ENCODE measurements at places on chromosomes 4 and X.
A peak's percentile ranks its signal among the peaks of the same experiment; 100 is the strongest.

DNA sequence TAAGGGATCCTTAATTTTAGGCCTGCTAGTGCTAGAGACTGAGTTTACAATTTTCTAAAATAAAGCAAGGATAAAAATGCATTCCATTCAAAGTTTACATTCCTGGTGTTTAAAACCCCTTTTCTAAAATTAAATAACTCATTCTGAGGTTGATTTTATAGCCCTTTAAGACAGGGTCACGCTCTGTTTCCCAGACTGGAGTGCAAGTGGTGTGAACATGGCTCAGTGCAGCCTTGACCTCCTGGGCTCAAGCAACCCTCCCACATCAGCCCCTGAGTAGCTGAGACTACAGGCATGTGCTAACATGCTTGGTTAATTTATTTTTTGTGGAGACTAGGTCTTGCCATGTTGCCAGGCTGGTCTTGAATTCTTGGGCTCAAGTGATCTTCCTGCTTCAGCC is 6.8 kb upstream of the CDKL2 start:
- DNase-seq, result no peak

GRCh38 chr4:81472281-81473182 is 825 bp upstream of the RASGEF1B start:
- DNase-seq, result no peak

DNA sequence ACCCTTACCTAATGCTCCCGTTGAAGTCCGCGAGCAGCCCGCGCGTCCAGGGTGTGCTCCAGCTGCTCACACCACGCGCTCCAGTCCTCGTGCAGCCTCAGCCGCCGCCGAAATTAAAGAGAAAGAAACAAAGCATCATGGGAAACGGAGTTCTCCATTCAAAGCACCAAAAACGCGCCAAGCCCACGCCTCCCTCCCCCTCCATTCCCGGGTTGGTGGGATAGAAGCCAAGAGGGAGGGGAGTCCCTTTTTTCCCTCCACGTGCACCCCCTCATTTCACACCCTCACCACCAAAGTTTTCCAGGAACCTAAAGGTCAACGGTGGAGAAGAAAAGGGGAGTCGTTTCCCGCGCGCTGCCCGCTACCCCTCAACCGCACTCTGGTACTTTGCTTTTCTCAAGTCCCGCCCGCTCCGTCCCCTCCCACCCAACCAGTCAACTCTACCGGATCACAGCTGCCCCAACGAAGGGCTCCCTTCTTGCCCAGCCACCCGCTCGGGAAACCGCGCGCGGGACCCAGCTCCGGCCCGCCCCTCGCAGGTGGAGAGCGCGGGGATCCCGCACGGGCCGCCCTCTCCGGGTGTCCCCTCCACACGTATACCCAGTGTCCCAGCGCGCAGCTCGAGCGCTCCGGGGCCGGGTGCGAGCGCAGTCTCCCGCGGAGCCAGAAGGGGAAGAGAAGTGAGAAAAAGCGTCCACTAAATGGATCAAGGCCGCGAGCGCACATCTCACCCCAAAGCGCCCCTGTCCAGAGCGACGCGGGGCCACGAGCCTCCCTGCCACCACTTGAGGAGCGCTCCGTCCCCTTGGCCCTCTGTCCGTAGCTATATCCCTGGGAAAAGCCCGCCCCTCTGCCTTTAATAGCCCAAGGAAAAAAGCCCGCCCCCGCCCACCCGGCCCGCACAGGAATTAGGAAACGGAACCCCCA is 65.1 kb upstream of the CCDC160 start:
- DNase-seq, result no peak

GRCh38 chrX:112643721-112644120 is 36.0 kb downstream of the LHFPL1 start:
- DNase-seq, result no peak

GRCh38 chr4:726235-726787 is 20.7 kb downstream of the PCGF3 start:
- DNase-seq, result no peak

DNA sequence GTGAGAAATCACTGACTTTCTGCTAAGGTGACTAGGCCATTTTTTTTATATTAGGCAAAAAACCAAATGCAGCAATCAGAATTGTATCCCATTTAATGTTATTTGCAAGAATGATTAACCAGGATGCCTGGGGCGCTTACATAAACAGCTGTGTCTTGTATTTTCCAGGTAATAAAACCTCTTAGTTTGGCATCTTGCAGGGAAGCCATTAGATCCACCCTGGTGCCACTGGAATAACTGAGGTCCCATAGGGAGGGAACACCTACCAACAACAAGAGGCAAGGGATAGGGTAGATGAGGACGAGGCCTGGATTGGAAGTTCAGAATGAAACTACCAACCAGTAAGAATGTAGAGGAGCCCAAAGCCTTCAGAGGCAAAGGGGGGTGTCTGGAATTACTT is 288.3 kb downstream of the ARHGAP24 start:
- DNase-seq, result no peak

DNA sequence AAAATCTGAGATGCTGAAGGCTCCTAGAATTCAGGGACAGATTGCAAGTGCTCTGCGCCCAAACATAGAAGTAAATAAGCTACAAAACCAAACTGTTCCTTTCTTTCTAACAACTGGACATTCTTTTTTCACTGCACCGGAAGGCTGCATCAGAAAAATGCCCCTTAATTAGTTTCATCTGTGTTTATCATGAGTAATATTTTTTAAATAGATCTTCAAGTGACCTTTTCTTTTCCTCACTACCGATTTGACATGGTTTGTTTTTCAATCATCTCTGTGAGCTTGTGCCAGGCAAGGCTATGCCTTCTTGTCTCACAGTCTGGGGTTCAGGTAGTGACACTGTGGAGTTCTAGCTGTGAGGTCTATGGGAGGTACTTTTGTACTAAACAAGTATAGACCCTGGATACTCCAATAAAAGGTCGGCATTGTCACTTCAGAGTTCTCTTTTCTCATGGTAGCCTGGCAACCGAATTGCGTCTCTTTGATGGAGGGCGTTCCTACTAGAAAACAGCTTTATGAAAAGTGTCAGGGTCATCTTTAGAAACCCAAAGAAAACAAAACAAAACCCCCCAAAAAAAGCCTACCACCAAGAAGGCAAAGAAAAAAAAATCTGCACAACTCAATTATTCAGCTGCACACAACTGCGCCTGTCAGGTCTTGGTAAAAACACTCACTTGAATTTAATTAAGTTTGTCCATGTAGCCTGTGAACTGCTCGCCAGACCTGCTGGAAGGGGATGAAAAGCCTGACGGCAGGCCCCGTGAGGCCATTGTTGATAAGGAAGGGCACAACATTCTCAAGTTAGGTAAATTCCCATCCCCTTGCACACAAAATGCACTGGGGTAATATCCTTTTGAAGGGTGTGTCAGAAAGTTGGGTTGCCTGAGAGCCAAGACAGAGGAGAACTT is 22.8 kb upstream of the ADAMTS3 start:
- DNase-seq, result no peak

GRCh38 chr4:43411226-43411625 is 518.7 kb downstream of the GRXCR1 start:
- DNase-seq, result no peak

DNA sequence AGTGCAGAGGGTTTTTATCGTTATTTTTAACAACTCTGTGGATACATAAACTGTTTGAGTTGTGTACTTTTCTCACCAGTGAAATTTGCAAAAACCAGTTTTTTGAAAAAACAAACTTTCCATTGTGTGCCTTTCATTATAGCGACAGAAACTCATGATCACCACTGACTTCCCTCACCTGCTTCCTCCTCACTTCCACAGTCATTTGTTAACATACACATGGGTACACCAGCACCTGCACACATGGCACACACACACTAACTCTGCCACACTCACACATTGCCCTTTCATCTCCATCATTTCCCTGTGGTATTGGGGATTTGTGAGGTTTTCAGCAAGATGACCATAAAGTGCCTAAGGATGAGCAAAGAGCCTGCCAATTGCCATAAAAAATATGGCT is 20.6 kb downstream of the CLDN22 start:
- DNase-seq, result no peak

DNA sequence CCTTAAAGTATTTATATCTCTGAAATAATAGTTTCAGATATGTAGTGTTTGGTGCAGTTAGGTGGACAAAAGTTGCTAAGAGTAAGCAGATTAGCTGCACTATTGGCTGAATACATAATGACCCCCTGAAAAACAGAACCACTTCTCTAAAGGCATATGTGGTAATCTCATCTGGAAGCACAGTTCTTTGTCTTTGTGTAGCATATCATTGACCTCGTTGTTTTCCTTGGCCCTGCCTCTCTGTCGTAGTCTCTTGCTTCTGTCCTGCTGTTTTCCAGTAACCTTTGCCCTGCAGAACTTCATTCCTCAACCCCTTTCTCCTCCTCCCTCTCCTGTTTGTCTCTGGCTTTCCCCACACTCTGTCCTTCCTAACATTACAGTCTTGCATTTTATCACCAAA is 41.4 kb downstream of the JADE3 start:
- no peak for DNase-seq

GRCh38 chrX:72347366-72347765 is 41.7 kb upstream of the CITED1 start:
- DNase-seq, result no peak

DNA sequence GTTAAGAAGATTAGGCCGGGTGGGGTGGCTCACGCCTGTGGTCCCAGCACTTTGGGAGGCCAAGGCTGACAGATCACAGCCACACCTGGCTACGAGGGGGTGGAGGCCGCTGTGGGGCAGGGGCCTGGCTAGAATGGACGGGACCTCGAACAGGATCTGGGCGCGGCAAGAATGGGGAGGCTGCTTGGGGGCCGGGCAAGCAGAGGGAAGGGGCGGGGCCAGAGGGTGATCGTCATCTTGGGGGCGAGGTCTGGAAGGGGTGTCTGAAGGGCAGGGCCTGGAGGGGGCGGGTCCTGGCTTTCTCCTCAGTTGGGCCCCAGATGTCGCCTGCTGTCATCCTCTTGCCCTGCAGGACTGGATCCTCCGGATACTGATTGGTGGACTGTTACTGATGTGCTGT is 57.3 kb upstream of the ENPEP start:
- no peak for DNase-seq

GRCh38 chrX:77346859-77347258 is 100.3 kb upstream of the FGF16 start:
- DNase-seq, result no peak

- no peak for DNase-seq
Measured at GRCh38 chr4:184286358-184286757, 68.7 kb upstream of the ENPP6 start.

- DNase-seq, result peak; percentile 32
Measured at GRCh38 chr4:142126890-142127497, 490.6 kb downstream of the IL15 start.

- DNase-seq, result no peak
Measured at GRCh38 chrX:80817002-80817401, 7.3 kb upstream of the BRWD3 start.

DNA sequence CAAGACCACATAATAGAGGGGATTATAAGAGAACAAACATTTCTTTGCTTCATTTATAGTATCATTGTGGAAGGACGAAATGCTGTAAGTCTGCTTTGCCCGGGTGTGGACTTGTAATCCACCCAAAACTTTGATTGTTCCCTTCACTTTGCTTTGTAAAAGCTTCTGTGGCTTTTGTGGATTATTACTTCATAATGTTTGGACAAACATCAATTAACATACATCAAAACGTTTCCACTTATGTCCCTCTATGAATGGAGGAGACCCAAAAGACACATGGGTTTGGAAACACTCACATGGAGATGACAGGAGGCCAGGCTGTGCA is 415.4 kb downstream of the SPRY1 start:
- no peak for DNase-seq

DNA sequence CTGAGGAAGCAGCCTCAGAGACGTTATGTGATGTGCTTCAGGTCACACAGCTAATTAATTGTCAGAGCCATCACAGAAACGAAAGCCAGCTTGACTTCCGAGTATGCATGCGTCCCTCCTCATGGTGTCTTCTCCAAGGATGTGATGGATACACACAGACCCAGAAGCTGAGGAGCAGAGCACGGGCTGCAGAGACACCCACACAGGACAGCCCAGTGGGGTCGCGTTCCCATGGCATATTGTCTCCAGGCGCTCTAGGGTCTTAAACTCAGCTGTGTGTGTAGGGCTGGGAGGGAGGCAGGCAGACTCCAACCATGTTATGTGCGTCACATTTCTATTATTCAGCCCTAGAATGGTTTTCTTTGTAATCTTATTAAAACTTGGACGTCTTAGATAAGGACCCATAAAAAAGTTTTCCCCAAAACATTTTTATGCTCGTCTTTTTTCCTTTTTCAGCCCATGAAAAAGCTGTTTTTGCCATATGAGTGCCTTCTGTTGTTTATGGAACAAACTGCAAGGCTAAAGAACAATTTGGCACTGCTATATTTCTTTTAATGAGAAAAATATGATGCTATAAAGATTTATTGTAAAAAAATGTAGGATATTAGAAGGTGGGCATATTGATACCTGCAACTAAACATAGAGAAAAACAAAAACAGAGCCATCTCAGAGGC is 48.5 kb downstream of the TENM3 start:
- DNase-seq, result no peak

GRCh38 chrX:45760187-45760742 is 559.6 kb upstream of the DIPK2B start:
- DNase-seq, result no peak

DNA sequence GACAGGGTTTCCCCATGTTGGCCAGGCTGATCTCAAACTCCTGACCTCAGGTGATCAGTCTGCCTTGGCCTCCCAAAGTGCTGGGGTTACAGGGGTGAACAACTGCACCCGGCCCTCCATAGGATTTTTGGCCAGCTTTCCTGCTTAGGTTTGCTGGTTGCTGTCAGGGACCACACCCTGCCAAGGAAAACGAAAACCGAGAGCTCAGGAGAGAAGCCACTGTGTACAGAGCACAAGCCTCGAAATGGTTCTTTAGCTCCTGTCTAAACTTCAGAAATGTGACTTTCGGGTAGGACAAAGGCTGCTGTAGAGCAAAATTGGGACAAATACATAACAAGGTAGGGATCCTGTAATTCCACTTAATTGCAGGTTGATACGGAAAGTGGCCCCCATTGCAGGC is 146.3 kb upstream of the ATP6AP2 start:
- DNase-seq, result no peak

GRCh38 chr4:181562399-181562798 is 680.8 kb upstream of the TENM3 start:
- no peak for DNase-seq

DNA sequence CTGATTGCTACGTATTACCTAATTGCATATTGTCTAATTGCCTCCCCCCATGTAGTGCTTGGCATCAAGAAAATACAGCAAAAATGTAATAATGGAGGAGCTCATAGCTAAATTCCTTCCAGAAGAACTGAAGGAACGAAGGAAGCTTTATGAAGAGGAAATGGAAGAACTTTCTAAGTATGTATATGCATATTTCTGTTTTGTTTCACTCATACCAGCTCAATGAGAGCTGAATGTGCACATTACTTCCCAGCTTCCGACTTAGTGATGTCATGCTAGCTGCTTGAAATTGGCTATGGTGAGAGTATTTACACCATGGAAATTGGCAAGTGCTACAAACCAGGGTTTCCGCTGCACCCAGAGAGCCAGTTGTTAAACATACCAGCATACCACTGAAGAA is 34.7 kb downstream of the LONRF3 start:
- no peak for DNase-seq

- no peak for DNase-seq
Measured at GRCh38 chr4:52622564-52622963, 36.5 kb downstream of the USP46 start.

DNA sequence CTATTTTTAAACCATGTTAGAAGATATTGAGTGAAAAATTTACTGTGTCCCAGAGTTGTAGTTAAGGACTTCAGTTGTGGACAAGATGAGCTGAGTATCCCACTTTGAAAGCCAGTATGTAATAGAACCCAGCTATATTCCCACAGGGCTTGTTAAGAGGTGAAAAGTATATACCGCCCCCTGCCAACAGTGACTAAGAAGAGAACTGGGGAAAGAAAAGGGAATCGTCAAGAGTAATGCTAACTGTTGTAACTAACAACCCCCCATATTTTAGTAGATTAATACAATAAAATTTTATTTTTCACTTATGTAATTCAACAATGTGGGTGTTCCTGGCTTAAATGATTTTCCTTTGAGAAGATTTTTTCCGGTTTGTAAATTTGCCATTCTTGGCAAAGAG is 250.4 kb upstream of the GIMD1 start:
- no peak for DNase-seq
